Lung (tissue), 17 donors: ENCODE measurements at places on chromosomes 4 and X. TPM values are rescaled to one million over a fixed set of nuclear protein-coding genes. Genes with fewer than 3 reads are reported as not detected.

DNA sequence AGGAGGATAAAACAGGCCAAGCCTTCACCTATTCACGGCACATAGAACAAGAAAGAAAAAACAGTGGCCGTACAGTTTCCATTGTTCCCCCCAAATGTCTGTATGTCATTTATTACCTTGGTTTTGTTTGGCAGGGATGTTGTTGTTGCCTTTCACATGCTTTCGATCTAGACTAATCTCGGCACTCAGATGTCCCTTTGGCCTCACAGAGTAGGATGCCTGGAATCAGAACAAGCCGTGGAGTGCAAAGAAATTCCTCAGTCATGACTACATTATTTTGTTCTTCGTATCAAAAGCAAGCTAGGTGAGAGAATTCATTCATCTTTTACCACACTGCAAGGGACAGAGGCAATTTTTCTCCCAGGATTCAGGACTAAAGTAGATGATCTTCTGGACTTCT is 106.9 kb downstream of the SMIM20 start:
- DNase-seq = peak; percentile 55

- no peak for DNase-seq
Measured at GRCh38 chr4:87034527-87034926, 99.7 kb downstream of the AFF1 start.

GRCh38 chr4:175767150-175767549 is 44.9 kb downstream of the GPM6A start:
- no peak for DNase-seq

DNA sequence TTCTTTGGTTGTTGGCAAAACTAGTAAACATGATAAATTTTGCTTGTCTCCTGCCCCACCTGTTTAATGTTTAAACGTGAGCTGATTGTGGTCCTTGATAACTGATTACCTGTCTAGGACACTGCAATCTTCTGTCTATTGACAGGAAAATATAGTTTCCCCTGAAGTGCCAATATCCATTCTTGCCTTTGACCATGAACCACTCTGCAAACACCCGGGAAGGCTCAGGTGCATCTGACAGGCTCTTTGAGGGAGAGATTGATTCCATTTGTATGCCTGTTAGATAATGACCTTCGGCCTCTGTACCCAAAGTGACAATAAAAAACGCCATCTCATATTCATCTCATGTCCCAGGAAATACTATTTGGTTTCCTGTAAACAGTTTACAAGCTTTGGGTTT is 453.0 kb downstream of the CENPC start:
- no peak for DNase-seq

- DNase-seq = peak; percentile 19
Measured at GRCh38 chrX:119672426-119672825, 20.5 kb downstream of the SEPTIN6 start.

Gene SLC9B1
- 0.49 TPM for total RNA-seq
